ENCODE measurements at places on chromosomes 5 and 9. TPM values are rescaled to one million over a fixed set of nuclear protein-coding genes. Genes with fewer than 3 reads are reported as not detected.
A peak's percentile ranks its signal among the peaks of the same experiment; 100 is the strongest.

SLC34A1 gene
- not detected for total RNA-seq

SPATA31C1 gene
- not detected for total RNA-seq

SLC24A2 gene
- 0.05 TPM for total RNA-seq

MLANA gene
- total RNA-seq = not detected

LPAR1 gene
- total RNA-seq = 20.2 TPM

FIBCD1 gene
- 9.0 TPM for total RNA-seq

RAD23B gene
- 119 TPM for total RNA-seq

DNA sequence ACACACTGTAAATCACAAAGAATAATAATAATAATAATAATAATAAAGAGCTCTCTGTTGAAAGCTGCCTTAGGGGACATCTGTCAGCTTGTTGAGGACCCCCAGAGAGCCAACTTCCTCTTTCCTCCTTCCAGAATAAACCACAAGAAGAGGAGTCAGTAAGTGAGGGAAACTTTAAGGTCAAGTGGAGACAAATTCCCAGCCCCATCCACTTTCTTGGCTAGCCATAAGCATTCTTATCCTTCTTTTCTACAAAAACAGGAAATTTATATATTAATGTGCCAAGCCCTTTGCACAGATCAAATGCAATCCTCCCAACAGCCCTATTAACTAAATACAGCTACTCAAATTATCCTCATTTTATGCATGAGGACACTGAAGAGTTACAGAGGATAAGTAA, 9.4 kb upstream of the C5orf58 start:
- no peak for DNase-seq
- no peaks in the 10 kb centered on the region for H3K36me3 ChIP-seq
- no peak overlapping the region for H3K4me3 ChIP-seq
- no peak overlapping the region for H3K27ac ChIP-seq
- no peaks in the 10 kb centered on the region for H3K4me1 ChIP-seq

DNA sequence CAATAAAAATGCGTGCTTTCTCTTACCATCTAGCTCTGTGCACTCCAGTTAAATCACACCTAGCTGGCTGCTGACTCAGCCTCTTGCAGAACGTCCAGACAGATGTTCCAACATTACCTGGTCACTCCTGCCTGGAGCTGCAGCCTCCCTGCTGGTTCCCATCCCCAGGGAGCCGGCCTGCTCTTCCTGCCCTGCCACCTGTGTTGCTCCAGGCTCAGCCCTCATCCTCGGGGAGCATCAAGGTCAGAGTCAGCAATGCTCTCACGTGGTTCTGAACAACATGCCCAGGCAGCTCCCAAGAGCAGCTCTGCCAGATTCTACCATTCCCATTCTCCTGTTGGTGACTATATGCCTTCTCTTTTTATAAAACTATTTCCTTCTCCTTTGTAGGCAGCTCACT, 81.3 kb downstream of the GADD45G start:
- H3K27me3 ChIP-seq = no peaks in the 10 kb centered on the region
- DNase-seq = peak; percentile 46
- H3K36me3 ChIP-seq = no peaks in the 10 kb centered on the region
- H3K4me1 ChIP-seq = no peaks in the 10 kb centered on the region
- H3K27ac ChIP-seq = no peak overlapping the region

DNA sequence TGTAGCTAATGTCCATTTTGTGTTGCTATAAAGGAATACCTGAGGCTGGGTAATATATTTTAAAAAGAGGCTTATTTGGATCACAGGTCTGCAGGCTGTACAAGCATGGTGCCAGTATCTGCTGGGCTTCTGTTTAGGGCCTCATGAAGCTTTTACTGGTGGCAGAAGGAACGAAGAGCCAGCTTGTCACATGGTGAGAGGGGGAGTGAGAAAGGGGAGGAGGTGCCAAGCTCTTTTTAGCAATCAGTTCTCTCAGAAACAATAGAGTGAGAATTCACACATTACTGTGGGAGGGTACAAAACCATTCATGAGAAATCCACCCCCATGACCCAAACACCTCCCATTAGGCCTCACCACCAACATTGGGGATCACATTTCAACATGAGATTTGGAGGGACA, 340.9 kb downstream of the RASEF start:
- H3K4me3 ChIP-seq = no peak overlapping the region
- H3K27me3 ChIP-seq = no peaks in the 10 kb centered on the region
- H3K27ac ChIP-seq = no peak overlapping the region
- H3K36me3 ChIP-seq = no peaks in the 10 kb centered on the region
- DNase-seq = no peak

- no peaks in the 10 kb centered on the region for H3K36me3 ChIP-seq
- no peak overlapping the region for H3K27ac ChIP-seq
- DNase-seq = no peak
- H3K4me1 ChIP-seq = no peaks in the 10 kb centered on the region
- H3K4me3 ChIP-seq = no peak overlapping the region
These were observed 61.8 kb downstream of the WDR36 start for GRCh38 chr5:111153945-111154344.

GRCh38 chr9:136578915-136579649, 33.2 kb upstream of the NOTCH1 start:
- H3K4me1 ChIP-seq = no peaks in the 10 kb centered on the region
- no peak overlapping the region for H3K27ac ChIP-seq
- DNase-seq = no peak
- H3K4me3 ChIP-seq = no peak overlapping the region

- H3K4me3 ChIP-seq = no peak overlapping the region
- no peaks in the 10 kb centered on the region for H3K27me3 ChIP-seq
- H3K4me1 ChIP-seq = no peaks in the 10 kb centered on the region
These were observed 258.2 kb downstream of the ENC1 start for GRCh38 chr5:74382123-74382855.

DNA sequence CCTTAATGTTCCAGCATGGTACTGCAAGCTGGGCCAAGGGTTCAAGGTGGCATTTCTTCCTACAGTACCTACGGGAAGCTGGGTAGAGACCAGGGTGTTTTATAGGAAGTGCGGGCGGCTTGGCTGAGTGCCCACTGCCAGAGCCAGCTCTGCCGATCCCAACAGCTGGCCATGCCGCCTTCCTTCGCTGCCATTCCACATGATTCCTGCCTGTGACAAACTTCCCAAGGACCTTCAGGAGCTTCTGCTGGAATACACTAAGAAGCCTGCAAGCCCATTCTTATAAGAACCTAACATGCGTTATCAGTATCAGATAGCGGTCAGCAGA, 22.0 kb downstream of the MYO10 start:
- H3K36me3 ChIP-seq = no peaks in the 10 kb centered on the region
- H3K4me1 ChIP-seq = peaks cover 3% of the 10 kb centered on the region
- no peaks in the 10 kb centered on the region for H3K27me3 ChIP-seq
- peak overlapping the region; percentile 6 for H3K4me3 ChIP-seq

DNA sequence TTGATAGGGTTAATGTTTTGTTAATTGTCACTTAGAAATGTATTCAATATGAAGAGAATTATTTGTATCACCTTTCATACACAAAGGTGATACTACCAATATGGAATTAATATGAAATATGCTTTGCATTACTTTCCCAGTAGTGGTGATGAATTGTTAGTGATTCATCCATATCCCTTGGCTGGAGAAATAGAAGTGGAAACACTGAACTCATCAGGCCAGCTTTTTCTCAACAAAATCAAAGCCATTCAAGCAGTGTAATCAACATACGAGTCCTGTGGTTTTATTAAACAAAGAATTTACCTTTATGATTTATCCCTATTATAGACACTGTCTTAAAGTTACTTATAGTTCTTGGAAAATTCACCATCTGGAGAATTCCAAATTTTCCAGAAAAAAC, 264.0 kb upstream of the MEF2C start:
- H3K4me1 ChIP-seq = no peaks in the 10 kb centered on the region
- no peaks in the 10 kb centered on the region for H3K27me3 ChIP-seq
- H3K27ac ChIP-seq = no peak overlapping the region
- H3K4me3 ChIP-seq = no peak overlapping the region
- no peaks in the 10 kb centered on the region for H3K36me3 ChIP-seq
- no peak for DNase-seq

DNA sequence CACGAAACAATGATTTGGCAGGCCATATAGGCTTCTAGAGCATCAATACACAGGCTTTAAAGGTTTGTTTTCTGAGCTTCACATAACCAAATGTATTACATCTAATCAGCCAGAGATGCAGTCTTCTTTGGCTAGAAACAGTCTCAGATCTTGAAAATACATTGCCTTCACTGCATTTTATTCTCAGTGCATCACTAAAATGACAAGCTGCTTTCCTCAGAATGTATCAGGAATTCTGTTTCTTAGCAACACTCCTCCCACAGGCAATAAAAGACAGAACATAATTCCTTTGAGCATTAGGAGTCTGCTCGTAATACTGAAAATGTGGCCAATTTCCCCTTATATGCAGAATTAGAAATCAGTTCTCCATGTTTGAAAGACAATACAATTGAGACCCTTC, 36.9 kb downstream of the FEM1C start:
- no peak overlapping the region for H3K4me3 ChIP-seq
- H3K27me3 ChIP-seq = no peaks in the 10 kb centered on the region
- H3K27ac ChIP-seq = no peak overlapping the region
- no peaks in the 10 kb centered on the region for H3K4me1 ChIP-seq
- DNase-seq = no peak

GRCh38 chr5:16291894-16292293, 112.3 kb upstream of the MARCHF11 start:
- no peak overlapping the region for H3K4me3 ChIP-seq
- no peak for DNase-seq
- no peaks in the 10 kb centered on the region for H3K27me3 ChIP-seq
- no peaks in the 10 kb centered on the region for H3K4me1 ChIP-seq

- no peak for DNase-seq
- peaks cover 12% of the 10 kb centered on the region for H3K27me3 ChIP-seq
- no peak overlapping the region for H3K27ac ChIP-seq
- H3K4me3 ChIP-seq = no peak overlapping the region
- no peaks in the 10 kb centered on the region for H3K4me1 ChIP-seq
These were observed 31.3 kb downstream of the NDUFA8 start for GRCh38 chr9:122128007-122128968.

- H3K27me3 ChIP-seq = no peaks in the 10 kb centered on the region
- H3K36me3 ChIP-seq = no peaks in the 10 kb centered on the region
- DNase-seq = peak; percentile 95
- no peaks in the 10 kb centered on the region for H3K4me1 ChIP-seq
- H3K4me3 ChIP-seq = peak overlapping the region; percentile 93
These were observed 821 bp downstream of the CTNNA1 start for GRCh38 chr5:138753794-138754698.

- H3K4me3 ChIP-seq = no peak overlapping the region
- H3K4me1 ChIP-seq = no peaks in the 10 kb centered on the region
- no peak overlapping the region for H3K27ac ChIP-seq
These were observed 167.0 kb downstream of the TTC39B start for GRCh38 chr9:15140051-15140450.

GRCh38 chr5:57635146-57635777, 152.7 kb upstream of the ACTBL2 start:
- H3K4me1 ChIP-seq = no peaks in the 10 kb centered on the region
- no peaks in the 10 kb centered on the region for H3K27me3 ChIP-seq
- no peaks in the 10 kb centered on the region for H3K36me3 ChIP-seq
- no peak overlapping the region for H3K27ac ChIP-seq

DNA sequence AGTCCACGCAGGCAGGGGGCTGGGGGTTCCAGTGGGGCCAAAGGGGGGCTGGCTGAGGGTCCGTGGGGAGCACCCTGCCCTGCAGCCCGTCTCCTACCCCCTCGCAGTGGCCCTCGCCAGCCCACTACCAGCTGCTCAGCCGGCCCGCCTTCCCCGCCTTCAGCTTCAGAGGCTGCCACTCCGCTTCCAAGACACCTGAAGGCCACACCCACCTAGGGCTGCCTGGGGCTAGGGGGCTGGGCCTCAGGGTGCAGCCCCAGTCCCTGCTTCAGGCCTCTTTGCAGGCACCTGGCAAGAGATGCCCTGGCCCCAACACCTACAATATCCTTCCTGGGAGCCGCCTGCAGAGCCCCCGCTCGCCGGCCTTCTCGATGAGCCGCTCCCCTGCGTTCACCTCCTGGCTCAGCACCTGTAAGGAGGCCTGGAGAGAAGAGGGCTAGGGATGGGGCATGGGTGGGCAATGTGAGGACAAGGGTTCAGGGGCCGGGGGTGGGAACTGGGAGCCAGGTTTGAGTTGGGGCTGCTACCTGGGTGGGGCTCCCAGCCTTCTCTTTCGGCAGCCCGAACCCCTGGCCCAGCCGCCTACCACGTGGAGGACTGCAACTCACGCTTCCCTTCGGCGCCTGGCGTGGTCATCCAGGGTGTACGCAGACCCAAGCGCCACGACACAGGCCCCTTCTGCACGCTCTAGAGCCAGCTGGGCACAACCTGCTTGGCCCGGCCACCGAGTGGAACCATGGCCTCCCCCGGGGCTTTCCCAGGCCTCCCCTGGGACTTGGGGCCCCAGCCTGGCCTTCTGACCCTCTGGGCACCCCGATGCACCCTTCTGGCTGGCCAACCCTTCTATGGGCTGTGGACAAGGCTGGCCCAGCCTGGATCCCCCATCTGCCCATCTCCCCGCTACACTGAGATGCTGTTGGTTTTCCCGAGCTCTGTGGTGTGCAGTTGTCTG, 1.7 kb downstream of the STPG3 start:
- DNase-seq = no peak
- no peak overlapping the region for H3K4me3 ChIP-seq
- H3K27ac ChIP-seq = no peak overlapping the region

DNA sequence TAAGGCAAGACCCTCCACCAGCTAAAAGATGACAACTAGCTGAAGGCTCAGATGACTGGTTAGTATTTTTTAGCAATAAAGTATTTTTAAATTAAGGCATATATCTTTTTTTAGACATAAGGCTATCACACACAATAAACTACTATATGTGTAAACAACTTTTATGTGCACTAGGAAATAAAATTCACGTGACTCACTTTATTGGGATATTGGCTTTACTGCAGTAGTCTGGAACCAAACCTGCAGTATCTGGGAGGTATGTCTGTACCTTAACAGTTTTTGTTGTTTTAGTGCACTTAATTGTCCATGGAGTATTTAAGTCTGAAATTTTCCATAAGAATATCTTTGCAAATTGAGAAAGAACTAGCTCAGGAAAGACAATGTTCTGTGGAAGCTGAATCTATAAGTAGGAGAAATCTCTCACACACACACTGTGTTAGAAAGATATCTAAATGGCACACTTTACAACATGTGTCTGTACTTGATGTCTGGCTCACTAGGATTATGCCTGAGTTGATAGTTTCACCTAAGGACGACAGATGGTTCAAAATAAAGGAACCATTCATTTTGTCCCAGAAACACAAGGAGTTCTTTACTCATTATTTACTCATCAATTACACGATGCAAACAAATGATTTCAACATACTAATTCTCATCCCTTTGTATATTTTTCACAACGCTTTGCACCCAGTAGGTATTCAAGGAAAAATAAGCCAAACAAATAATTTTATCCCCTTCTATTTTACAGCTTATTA, 4.6 kb downstream of the RAPGEF6 start:
- H3K27ac ChIP-seq = peak overlapping the region; percentile 38
- H3K4me1 ChIP-seq = peaks cover 21% of the 10 kb centered on the region
- H3K27me3 ChIP-seq = no peaks in the 10 kb centered on the region
- H3K4me3 ChIP-seq = no peak overlapping the region

GRCh38 chr9:116094846-116095245, 58.7 kb upstream of the PAPPA start:
- H3K4me3 ChIP-seq = no peak overlapping the region
- H3K4me1 ChIP-seq = no peaks in the 10 kb centered on the region
- no peaks in the 10 kb centered on the region for H3K27me3 ChIP-seq
- DNase-seq = no peak

- peak overlapping the region; percentile 85 for H3K4me3 ChIP-seq
- DNase-seq = no peak
- H3K36me3 ChIP-seq = no peaks in the 10 kb centered on the region
- H3K4me1 ChIP-seq = peaks cover 25% of the 10 kb centered on the region
These were observed 220 bp downstream of the NOTCH1 start for GRCh38 chr9:136545692-136545964.

Data from colonic mucosa (tissue), 4 donors.